Thyroid gland (tissue), 4 donors: ENCODE measurements at places on chromosomes 2 and 18.

- H3K36me3 ChIP-seq: no peaks in the 10 kb centered on the region
- no peak for DNase-seq
- no peaks in the 10 kb centered on the region for H3K4me1 ChIP-seq
- no peaks in the 10 kb centered on the region for H3K27me3 ChIP-seq
- no peak overlapping the region for H3K4me3 ChIP-seq
Observed at GRCh38 chr2:99708231-99708630, 218.4 kb upstream of the REV1 start.

DNA sequence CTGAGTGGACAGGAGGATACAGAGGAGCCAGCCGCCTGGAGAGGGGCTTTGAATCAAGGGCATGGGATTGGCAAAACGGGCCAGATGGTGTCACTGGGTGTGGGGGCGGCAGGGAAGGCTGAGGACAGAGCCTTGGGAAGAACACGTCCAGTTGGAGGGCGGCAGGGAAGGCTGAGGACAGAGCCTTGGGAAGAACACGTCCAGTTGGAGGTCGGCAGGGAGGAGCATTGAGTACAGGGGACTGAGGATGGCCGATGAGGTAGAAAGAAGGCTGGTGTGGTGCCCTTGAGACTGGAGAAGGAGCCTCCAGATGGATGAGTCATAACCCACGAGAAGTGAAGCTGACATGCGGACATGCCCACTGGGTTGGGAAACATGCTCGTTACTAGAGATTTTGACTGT is 4.5 kb downstream of the HES6 start:
- peaks cover 18% of the 10 kb centered on the region for H3K4me1 ChIP-seq
- no peak overlapping the region for H3K27ac ChIP-seq
- no peak overlapping the region for H3K4me3 ChIP-seq
- no peaks in the 10 kb centered on the region for H3K36me3 ChIP-seq
- DNase-seq: no peak

GRCh38 chr2:200693836-200694470 is 108.1 kb downstream of the AOX1 start:
- H3K4me3 ChIP-seq: no peak overlapping the region
- H3K27ac ChIP-seq: no peak overlapping the region
- no peaks in the 10 kb centered on the region for H3K36me3 ChIP-seq
- H3K27me3 ChIP-seq: no peaks in the 10 kb centered on the region
- no peak for DNase-seq

GRCh38 chr2:46179037-46179621 is 118.1 kb upstream of the EPAS1 start:
- H3K4me1 ChIP-seq: peaks cover 9% of the 10 kb centered on the region
- DNase-seq: peak; percentile 17
- no peaks in the 10 kb centered on the region for H3K36me3 ChIP-seq
- H3K27me3 ChIP-seq: no peaks in the 10 kb centered on the region
- no peak overlapping the region for H3K27ac ChIP-seq
- H3K4me3 ChIP-seq: no peak overlapping the region

DNA sequence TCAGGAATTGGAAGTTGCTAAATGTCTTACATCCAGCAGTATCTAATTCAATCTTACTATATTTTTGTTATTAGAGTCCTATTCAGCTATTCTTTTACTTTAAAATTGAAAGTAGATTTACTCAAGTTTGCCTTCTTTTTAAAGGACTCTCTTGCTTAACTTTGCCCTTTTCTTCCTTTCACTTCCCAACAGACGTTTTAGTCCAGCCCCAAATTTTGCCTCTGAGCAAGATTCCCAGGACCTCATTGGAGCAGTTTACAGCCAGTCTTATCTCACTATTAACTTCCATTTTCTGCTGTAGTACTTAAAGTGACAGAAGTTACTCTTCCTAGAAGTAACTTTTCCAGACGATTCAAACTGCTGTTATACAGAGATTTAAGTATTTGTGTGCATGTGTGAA is 1.7 kb upstream of the PRKD3 start:
- peak overlapping the region; percentile 47 for H3K27ac ChIP-seq
- peaks cover 18% of the 10 kb centered on the region for H3K4me1 ChIP-seq
- H3K4me3 ChIP-seq: no peak overlapping the region
- DNase-seq: peak; percentile 46

DNA sequence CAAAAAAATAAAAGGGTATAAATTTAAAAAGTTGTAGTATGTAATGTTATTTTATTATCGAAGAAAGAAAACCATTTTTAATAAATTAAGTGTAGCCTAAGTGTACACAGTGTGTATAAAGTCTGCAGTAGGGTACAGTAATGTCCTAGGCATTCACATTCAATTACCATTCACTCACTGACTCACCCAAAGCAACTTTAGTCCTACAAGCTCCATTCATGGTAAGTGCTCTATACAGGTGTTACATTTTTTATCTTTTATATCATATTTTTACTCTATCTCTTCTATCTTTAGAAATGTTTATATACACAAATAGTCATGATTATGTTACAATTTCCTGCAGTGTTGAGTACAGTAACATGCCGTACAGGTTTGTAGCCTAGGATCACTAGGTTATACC is 59.5 kb downstream of the RABL2A start:
- no peaks in the 10 kb centered on the region for H3K27me3 ChIP-seq
- H3K4me3 ChIP-seq: no peak overlapping the region
- H3K27ac ChIP-seq: no peak overlapping the region
- H3K4me1 ChIP-seq: no peaks in the 10 kb centered on the region

DNA sequence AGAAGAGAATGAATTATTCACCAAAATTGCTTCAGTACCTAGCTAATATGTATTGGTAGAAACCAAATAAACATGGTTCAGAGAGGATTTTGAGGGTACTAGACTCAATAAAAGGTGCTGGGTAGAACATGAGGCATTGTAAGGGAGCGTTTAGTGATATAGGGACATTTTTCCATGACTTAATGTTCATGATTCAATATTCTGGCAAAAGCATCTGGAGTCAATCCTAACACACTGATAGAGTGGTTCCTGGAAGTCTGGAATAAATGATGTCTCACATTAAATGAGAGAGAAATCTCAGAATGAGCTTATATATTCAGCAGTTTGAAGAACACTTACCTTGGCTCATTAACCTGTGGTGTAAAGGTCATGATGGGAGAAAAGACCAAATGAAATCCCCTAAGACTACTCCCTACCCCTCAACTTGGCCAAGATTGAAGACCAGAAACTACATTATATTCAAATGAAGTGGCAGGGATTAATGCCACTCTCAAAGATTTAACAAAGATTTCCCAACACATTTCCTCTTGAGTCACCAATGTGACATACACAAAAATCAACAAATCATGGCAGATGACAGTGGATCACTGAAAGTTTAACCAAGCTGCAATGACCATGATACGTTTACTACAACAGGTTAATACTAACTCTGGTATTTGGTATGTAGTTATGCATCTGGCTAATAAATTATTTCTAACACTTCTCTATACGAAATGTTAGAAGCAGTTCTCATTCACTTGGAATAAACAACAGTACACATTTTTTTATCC is 309.5 kb downstream of the SATB2 start:
- no peak for DNase-seq
- no peaks in the 10 kb centered on the region for H3K36me3 ChIP-seq

GRCh38 chr2:44388877-44389276 is 27.1 kb downstream of the CAMKMT start:
- H3K4me3 ChIP-seq: no peak overlapping the region
- no peak for DNase-seq
- no peaks in the 10 kb centered on the region for H3K4me1 ChIP-seq
- no peak overlapping the region for H3K27ac ChIP-seq

DNA sequence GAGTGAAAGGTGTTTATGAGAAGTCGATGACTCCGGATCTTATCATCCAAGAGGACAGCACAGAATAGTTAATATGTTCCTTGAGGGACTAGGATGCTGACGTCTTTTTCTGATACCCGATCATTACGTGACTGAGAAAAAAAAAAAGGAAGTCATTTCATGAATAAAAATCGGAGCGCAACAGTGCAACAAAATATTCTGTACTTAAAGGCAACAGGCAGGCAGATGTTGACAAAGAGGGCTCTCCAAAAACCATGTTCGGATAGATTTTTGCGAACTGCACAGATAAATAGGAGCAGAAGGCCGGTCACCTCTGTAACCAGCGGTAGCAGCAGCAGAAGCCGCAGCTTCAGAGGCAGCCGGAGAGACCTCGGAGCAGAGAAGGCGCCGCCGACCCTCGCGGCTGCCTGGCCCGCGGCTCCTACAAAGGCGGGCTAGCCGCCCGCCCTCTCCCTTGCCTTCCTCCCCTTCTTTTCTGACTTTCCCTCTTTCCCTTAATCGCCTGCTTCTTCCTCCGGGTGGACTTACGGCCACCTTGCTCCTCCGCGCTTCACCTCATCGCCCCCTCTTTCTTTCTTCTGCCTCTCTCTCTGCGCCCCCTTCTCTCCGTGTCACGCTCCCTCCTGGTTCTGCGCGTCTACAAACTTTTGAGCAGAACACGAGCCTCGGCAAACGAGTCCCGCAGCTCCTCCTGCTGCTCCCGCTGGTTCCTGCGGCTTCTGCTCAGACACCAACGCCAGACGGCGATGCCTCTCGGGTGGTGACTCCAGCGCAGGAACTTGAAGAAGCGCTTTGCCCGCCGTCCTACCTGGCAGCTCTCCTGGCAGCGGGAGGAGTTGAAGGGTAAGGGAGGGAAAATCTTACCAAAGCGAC is at the start of gene ADCYAP1:
ADCYAP1 (plus strand) TSS at position 654 of the 873 bp plus-strand sequence. CDS start 516 bp downstream, outside the sequence.
- H3K4me3 ChIP-seq: no peak within 1 kb of the TSS
- H3K27ac ChIP-seq: no peak within 1 kb of the TSS
- H3K36me3 ChIP-seq: no peaks in the 10 kb centered on the region

- no peaks in the 10 kb centered on the region for H3K4me1 ChIP-seq
- no peaks in the 10 kb centered on the region for H3K27me3 ChIP-seq
- DNase-seq: no peak
- H3K4me3 ChIP-seq: no peak overlapping the region
- H3K27ac ChIP-seq: no peak overlapping the region
Observed at GRCh38 chr2:146814971-146815370, 1029.9 kb upstream of the ACVR2A start.

DNA sequence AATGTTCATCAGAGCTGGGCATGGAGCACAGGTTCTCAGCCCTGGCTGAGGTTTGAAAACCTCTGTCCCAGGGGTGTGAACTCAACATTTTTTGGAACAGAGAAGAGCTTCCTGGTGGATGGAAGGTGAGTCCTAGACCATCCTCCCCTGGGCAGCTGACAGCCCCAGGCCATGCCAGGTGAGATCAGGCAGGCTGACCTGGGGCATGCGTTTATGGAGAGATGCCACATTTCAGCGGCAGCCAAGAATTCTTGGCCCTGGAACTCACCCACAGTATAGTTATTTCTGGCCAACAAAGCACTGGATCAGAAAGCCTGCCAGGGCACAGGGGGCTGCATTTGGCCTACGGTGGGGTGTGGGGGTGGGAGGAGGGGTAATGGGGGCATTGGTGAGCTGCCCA is 83.8 kb downstream of the EDAR start:
- peak; percentile 39 for DNase-seq
- H3K27me3 ChIP-seq: no peaks in the 10 kb centered on the region
- H3K4me3 ChIP-seq: no peak overlapping the region
- H3K27ac ChIP-seq: no peak overlapping the region

DNA sequence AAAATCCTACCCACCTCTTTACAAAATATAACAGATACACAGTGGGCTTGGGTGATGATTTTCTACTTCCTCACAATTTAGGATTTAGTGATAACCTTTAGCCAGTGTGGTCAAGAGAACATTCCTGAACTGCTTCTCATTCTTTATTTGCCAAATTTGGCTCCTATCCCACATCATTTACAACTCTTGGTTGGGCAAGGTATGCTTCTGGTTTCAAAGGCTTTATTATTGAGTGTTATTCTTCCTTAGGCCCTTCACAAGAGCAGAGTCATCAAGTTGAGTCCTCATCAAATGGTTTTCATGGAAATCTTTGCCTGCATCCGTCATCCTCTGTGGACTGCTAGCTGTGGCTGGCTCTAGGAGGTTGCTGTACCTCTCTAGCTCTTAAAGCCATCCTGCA is 472.0 kb upstream of the ETAA1 start:
- no peak overlapping the region for H3K27ac ChIP-seq
- no peaks in the 10 kb centered on the region for H3K36me3 ChIP-seq
- H3K4me3 ChIP-seq: no peak overlapping the region
- no peaks in the 10 kb centered on the region for H3K27me3 ChIP-seq
- no peak for DNase-seq

DNA sequence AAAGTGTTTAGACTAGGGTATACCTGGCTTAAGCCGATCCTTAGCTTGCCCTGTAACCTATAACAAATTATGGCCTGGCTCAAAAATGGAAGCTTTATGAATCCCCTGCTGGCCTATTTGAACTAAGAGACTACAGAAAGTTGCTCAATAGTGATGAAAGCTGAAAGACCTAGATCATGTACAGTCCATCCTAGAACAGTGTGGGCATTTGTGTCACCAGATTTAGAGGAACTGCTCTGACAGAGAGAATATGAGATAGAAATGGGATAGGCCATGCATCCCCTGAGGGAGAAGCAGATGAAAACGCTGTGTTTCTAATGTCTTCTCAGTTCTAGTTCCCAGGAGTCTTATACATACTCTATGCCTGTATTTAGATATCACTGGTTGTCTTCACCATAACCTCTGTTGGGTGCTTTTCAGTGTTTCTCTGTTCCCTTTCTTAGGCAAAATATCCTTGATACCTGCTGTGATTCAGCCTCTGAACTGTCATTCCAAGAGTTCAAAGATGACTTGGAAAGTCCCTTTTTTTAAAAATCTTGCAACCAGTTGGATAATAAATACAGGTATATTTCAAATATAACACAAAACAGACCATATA is 246.9 kb upstream of the SLC39A10 start:
- H3K4me3 ChIP-seq: no peak overlapping the region
- H3K4me1 ChIP-seq: no peaks in the 10 kb centered on the region
- no peak for DNase-seq
- no peaks in the 10 kb centered on the region for H3K36me3 ChIP-seq
- H3K27ac ChIP-seq: no peak overlapping the region

DNA sequence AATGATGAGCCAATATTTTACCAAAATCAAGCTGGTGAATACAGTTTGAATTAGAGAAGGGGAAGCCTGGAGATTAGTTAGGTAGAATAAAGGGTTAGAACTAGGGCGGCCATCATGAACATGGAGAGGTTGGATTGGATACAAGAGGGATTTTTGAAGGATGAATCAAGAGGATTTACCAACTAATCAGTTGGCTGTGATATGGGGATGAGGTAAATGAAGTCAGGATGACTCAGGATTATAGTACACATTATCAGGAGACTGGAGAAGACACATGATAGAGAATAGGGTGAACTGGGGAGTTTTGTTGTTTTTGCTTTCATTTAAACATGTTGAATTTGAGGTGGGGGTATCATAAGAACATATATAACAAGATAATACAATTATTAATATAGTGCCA is 73.8 kb upstream of the PROKR1 start:
- no peak for DNase-seq
- H3K36me3 ChIP-seq: no peaks in the 10 kb centered on the region
- no peaks in the 10 kb centered on the region for H3K27me3 ChIP-seq
- H3K4me3 ChIP-seq: no peak overlapping the region
